ENCODE measurements at places on chromosomes 1 and 21.

DNA sequence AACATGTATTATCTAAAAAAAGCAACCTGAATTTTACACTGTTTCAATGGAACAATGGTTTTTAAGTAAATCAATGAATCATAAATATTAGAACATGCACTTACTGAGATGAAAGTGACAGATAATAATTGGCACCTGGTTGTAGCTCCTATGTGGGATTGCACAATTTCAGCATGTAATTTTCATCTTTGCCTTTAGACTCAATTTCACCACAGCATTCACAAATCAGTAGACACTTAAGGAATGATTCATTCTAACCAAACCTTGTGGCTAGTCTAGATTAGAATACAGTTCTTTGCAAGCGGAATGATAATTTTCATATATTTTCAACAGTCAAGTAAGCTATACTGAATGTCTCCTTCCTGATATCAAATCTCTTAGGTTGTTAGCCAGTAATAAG is 853.4 kb downstream of the KCNT2 start:
- no peak for DNase-seq

GRCh38 chr1:53470584-53470983 is 11.4 kb downstream of the DMRTB1 start:
- no peak for DNase-seq

DNA sequence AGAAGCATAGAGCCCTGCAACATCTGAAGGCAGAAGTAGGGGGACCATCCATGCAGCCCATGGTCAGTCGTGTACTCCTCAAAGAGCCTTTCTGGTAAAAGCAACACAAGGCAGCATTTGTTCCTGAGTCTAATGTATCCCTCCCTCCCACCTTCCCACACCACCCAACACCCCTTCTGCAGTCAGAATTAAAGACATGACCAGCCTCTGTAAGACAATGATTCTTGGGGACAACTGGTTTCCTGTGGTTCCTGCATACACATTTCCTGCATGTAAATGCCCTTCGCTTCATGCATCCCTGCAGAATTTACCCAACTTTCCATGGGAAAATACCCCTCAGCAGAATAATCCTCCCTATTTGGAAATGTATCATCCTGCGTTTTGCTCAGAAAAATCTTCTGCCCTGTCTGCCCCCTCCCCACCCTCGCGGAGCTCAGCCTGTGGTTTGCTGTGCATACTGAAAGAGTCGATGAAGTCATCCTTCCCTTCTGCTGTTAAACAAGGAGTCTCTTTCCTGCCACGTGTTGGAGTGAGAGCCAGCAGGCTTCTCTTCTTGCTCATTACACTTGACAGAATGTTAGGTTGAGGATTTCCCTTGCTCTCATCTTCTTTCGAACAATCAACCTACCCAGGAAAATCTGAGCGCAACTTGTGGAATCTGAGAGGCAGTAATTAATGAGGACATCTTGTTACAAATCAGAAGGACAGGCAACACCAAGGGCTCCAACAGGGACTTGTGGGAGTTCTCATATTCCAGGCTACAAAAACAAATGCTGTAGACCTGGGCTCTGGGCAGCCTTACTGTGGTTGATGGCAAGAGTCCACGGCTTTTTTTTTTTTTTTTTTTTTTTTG is 4.7 kb downstream of the TNN start:
- peak; percentile 80 for DNase-seq

GRCh38 chr1:167252986-167253385 is 32.3 kb downstream of the POU2F1 start:
- DNase-seq = no peak

All from SJCRH30 (cell line).